ENCODE measurements at places on chromosomes 6 and 20.

- no peak for DNase-seq
Measured at GRCh38 chr6:93083337-93084230, 335.8 kb downstream of the EPHA7 start.

GRCh38 chr6:130269969-130270635, 47.4 kb upstream of the SAMD3 start:
- no peak for DNase-seq

GRCh38 chr6:118740372-118740771, 89.0 kb upstream of the CEP85L start:
- DNase-seq: no peak

DNA sequence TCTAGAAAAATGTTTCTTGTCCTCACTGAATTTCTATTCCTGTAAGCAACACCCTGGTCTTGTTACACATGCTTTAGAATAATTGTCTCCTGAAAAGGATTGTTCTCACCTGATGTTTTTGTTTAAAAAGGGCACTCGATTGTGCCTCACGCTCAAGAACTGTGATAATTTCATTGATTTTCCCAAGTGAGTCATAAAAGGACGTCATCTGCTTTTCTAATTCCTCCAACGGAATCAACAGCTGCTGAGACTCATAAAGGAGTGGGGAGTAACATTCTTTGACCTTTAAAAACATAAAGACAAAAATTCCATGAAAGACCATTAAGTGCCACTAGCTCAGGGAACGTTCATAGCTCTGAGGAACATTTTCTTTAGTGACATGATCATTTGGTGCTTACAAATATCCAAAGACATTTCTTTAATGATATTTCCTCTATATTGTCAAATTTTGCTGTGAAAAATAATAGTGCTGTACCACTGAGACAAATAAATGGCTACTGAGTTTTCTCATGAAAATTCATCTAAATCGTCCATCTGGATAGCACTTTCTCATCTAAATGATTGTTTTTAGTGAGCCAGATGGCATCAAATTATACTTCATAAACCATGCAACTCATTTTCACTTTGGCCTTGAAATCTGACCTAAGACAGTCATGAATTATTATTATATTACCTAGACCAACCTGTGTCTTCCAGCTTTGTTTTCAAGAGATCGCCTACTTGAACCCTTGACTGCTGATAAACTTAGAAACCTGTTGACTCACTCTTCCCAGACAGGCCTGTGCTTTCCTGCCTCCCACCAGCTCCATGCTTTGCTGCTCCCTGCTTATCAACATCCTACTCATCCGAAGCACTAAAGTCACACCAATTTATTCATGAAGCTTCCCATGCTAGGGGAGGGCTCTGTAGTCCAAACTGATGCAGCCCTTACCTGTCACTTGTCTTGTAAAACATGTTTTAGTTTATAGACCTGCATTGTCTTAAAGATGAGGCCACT, 178.2 kb downstream of the SYNE1 start:
- no peak for DNase-seq

- no peak for DNase-seq
Measured at GRCh38 chr20:17611540-17612286, 41.8 kb downstream of the DSTN start.

DNA sequence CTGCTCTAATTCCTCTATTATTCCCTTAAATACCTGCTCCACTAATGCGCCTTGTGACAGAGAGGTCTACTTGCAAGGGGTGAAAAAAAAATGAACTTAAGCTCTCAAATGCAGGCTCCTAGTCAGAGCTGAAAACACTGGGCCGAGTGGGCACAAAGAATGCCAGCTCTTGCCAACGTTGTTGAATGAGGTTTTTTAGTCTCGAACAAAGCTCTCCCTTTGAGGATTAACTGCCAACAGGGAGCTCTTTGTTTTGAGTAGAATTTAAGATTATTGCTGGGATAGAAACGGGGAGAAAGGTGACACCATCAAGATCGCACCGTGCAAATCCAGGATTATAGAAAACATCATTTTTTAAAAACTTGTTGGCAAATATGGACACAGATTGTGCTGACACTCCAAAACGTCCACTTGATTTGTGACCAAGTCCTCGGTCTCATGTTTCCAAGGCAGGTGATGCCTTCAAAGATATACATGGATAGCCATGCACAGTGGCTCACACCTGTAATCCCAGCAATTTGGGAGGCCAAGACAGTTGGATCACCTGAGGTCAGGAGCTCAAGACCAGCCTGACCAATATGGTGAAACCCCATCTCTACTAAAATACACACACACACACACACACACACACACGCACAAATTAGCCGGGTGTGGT, 163.2 kb downstream of the BMP7 start:
- no peak for DNase-seq

GRCh38 chr20:36008461-36009035, 40.2 kb downstream of the CNBD2 start:
- DNase-seq: no peak

GRCh38 chr6:75800708-75801505, 51.9 kb downstream of the MYO6 start:
- DNase-seq: no peak

- DNase-seq: no peak
Measured at GRCh38 chr6:46816626-46817025, 23.4 kb downstream of the MEP1A start.

DNA sequence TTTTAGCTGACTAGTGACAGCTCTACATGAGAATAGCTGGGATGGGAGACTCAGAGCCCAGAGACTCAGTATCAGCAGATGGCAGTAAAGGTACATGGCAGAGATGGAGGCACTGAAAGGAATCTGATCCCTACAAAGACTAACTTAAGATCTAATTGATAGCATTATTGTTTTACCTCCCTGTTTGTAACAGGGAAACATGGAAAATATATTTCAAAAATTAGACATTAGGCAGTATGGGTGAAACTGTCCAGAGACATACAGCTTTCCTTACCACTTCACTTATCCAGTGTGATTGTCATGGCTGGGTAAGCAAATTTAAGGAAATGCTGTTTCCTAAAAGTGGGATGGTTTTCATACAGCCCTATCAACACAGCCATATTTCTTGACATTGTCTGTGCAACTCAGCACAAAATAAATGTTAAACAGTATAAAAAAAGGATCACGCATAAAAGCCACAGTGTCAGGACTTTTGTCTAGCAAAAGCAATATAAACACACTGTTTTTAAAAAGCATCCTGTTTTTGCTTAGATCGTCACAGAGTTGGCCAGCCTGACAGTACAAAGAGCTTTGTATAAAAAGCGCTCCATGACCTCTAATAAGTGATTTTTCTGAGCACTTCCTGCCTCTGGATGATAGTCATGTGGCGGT, 376.9 kb downstream of the PHF3 start:
- no peak for DNase-seq

Data from stimulated activated CD8-positive, alpha-beta memory T cell treated with anti-CD3 and anti-CD28 coated beads, Interleukin-4, amount 100 ng/mL, for 24 hours (primary cell).